Activated naive CD4-positive, alpha-beta T cell treated with anti-CD3 and anti-CD28 coated beads, Interleukin-2, amount 50 U/mL, for 72 hours (primary cell): ENCODE measurements at places on chromosomes 5 and 9.

DNA sequence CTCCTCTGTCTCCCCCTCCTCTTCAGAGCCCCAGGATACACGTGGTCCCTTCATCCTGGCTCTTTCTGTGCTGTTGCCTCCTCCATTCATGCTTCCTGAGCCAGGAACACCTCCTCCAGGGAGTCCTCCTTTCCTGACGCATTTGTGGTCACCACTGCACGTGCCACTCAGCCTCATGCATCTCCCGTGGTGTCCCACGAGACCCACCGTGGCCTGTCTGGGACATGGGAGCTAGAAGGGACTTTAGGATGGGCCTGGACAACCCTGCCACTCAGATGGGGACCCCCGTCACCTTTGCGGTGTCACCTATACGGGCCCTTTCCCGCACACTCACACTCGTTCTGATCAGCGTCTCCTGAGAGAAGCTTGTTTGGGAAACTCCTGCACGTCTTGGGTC lies 6.7 kb downstream of the GLIPR2 start:
- DNase-seq, result no peak

DNA sequence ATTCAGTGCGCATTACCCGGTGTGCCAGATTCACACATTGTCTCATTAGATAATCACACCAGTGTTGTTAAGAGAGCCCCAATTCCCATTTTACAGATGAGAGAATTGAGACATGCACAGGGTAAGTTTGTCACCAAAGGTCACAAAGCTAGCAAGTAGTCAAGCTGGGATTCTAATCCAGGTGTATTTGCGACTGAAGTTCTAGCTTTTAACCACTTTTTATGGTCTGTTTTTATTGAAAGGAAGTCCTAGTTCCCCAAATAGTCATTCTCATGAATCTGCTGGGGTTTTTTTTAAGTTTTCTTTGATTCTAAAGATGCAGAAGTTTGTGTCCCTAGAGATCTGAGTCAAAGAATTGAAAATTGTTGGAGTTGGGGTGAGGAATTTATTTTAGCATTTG lies 136.5 kb downstream of the DPYSL3 start:
- no peak for DNase-seq

DNA sequence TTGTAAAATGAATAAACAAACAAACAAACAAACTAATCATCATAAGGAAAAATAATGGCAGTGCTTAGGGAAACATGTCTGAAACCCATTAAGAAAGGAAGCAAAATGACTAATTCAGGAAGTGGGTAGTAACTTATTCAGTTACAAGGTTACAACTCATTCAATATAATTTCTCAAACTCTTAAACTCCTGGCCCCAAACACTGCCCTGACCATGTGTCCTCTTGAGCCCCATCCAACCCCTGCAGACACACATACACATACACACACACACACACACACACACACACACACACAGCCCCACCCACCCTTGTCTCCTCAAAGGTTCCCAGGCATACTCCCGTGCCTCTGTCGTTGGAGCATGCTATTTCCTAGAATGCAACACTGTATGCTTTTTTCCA lies 193.9 kb downstream of the SEC61B start:
- DNase-seq, result no peak

GRCh38 chr5:84682531-84682930 lies 297.9 kb upstream of the EDIL3 start:
- no peak for DNase-seq

- no peak for DNase-seq
Observed at GRCh38 chr9:81499021-81499454, 190.3 kb downstream of the TLE1 start.

DNA sequence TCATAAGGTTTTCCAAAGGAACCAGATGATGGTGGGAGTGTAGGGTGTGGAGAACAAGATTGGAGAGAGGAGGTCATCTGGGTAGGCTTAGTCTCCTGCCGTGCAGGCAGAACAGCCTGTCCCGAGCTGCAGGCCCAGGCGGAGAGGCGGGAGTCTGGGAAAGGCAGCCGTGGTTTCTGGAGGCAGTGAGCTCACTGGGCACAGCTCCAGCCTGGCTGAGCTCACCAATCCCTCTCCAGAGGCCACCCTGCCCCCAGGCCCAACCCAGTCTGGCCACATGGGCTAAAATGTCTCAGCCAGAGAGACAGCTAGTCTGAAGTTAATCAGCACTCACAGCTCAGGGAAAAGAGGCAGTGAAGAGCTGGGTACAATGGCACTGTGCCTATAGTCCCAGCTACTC lies 12.3 kb downstream of the P4HA2 start:
- DNase-seq, result no peak

DNA sequence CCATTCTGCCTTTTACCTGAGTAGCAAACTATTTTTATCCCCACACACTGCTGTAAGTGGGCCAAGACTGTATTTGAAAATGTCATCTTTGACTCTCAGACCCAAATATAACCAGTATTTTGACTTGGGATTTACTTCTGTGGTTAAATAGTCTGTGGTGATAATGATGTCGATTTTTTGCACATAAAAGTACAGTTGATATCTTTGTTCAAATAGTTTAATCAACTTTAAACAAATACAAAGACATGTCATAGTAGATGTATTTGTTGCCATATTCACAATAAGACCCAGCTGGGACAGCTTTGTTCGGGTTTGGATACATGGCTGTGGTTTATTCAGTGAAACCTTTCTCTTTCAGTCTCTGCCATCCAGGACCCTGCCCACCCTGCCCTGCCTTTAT lies 20.4 kb downstream of the NFX1 start:
- DNase-seq, result no peak

GRCh38 chr9:29865764-29866313 lies 2292.6 kb upstream of the C9orf72 start:
- no peak for DNase-seq

GRCh38 chr5:89437450-89438435 lies 554.8 kb upstream of the MEF2C start:
- no peak for DNase-seq

DNA sequence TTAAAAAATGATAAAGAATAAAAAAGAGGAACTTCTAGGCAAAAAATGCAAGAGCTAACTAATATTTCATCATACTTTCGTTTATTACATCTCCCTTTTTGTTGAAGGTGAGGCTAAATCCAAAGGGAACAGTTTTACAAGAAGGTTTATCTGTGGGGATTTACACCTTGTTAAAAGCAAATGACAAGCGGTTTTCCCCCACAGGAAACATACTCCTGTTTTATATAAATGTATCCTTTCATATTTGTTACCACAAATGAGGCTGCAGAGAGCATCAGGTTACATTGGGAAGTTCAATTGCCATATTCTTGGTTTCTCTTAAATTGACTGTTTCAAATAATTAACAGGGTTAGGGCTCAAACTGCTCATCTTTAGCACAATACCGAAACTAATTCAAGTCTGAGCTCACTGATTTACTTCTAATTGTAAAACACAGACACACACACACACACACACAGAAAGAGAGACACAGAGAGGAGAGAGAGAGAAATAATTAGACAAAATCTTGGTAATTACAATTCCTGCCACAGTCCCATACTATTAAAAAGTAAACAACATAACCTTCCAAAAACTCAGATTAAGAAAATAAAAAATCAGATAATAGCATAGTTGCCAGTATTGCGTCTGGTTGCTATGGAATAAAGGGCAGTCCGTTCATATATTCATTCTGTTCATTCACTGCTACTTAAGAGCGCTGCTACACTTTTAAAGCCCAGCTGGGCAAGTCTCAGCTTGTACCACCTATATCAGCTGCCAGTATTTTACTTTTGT lies 17.1 kb downstream of the RFX3 start:
- DNase-seq, result no peak

- DNase-seq, result no peak
Observed at GRCh38 chr9:38053697-38054461, 15.1 kb downstream of the SHB start.
